Stimulated activated naive CD4-positive, alpha-beta T cell (primary cell): ENCODE measurements at places on chromosomes 2 and 18.

DNA sequence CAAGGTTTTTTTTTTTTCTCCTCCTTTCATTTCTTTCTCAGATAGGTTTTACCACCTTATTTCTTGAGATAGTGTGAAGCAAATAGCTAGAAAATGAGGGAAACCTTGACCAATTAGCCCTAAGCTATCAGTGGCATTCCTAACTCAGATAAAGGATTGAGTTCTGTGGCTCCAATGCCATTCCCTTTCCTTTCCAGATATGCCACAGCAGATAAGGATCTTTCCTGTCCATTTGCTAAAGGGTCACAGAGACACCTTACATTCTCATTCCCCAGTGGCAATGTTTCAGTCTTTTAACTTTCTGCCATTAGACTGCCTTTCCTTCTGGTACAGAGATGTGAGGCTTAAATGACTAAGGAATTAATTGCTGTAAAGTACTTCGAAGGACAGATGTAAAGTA, 81.7 kb downstream of the MGAT5 start:
- DNase-seq, result no peak

- DNase-seq, result no peak
These were observed 100.5 kb upstream of the LMAN1 start for GRCh38 chr18:59459369-59460071.

GRCh38 chr2:3154700-3155099, 222.9 kb downstream of the EIPR1 start:
- DNase-seq, result no peak

- no peak for DNase-seq
These were observed 12.7 kb downstream of the CYTIP start for GRCh38 chr2:157431176-157431575.

GRCh38 chr2:241061275-241061674, 40.8 kb downstream of the MTERF4 start:
- no peak for DNase-seq

DNA sequence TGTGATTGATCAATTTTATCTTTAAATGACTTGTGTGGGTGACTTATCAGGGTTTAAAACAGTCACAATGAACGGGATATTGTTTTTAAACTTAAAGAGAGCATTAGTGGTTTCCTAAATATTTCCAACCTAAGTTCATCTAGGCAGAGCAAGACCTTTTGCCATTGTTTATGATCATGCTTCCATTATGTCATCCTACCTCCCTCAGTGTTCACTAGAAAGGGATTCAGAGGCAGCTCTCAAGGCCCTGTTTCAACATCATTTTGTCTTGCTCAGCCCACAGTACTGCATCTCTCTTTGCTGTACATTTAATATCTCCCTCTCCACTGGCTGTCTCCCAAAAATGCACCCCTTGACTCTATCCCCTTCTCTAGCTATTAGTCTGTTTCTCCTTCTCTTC, 21.5 kb upstream of the PELI1 start:
- no peak for DNase-seq
